ENCODE measurements at places on chromosomes 3 and 15.

GRCh38 chr15:95284933-95285421, 1045.5 kb upstream of the NR2F2 start:
- DNase-seq: peak; percentile 8

GRCh38 chr3:136473716-136474326, 223.7 kb downstream of the PCCB start:
- DNase-seq: no peak

DNA sequence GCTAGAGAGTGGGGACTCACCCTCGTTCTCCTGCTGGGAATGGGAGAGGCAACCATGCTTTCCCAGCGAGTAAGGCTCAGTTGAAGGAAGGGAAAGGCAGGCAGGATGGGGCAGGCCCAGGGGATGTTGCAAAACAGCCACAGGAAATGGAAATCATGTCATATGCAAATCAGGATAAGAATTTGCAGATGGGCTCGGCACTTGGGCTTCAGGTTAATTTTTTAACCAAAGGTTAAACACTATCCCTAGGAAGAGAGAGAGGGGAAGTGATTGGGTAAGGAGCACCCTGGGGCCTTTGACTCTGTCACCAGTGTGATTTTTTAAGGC, 14.6 kb upstream of the PLA2G4E start:
- peak; percentile 22 for DNase-seq

GRCh38 chr3:105304487-105304886, 62.2 kb upstream of the ALCAM start:
- DNase-seq: no peak

DNA sequence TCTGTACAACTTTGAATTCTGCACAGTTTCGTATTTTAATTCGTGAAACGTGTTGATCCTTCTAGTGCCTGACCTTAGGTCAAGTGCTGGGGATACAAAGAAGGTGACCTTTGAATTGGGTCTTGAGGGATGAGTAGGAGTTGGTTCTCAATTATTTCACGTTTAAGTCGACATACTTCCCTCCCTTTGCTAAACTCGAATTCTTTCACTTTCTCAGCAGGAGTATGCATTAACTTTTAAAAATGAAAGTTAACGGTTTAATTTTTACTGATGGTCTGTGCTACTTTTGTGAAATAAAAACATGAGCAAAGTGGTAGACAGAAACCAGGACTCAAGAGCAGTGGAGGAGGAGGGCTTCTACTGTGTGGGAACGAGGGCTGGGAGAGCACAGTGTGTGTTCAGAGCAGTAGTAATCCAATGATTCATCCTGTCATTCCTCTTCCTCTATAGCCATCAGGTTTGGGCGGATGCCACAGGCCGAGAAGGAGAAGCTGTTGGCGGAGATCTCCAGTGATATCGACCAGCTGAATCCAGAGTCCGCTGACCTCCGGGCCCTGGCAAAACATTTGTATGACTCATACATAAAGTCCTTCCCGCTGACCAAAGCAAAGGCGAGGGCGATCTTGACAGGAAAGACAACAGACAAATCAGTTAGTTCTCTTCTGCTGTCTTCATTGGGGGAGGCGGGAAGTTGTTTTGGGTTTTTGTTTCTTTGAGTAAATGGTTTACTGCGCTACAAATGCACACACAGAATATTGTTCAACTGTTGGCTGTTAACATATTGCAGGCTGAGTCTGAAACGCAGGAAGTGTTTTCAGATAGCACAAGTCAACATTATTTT, 78.6 kb upstream of the TSEN2 start:
- DNase-seq: no peak

DNA sequence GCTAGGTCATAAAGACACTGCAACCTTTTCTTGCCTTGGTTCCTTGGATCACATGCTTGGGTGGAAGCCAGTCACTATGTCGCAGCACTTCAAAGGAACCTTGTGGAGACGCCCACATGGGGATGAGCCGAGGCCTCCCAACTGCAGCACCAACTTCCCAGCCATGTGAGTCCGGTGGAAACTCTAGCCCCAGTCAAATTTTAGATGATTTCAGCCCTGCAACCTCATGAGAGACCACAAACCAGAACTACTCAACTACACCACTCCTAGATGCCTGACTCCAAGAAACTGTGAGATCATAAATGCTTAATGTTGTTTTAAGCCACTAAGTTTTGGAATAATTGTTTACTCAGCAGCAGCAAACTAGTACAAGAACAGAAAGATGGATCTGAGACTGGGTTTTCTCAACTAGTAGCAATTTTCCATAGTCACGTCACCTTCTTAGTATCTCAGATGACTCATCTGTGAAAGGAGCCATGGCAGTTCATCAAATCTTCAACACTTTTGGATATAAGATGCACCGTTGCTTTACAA, 86.5 kb downstream of the MB21D2 start:
- DNase-seq: peak; percentile 42

- DNase-seq: no peak
Measured at GRCh38 chr3:99842826-99843589, 25.3 kb downstream of the CMSS1 start.

- DNase-seq: no peak
Measured at GRCh38 chr3:18402239-18402799, 22.8 kb downstream of the SATB1 start.

Measured in stimulated activated CD4-positive, alpha-beta T cell treated with anti-CD3 and anti-CD28 coated beads, Interleukin-15, amount 100 ng/mL, for 24 hours (primary cell).